ENCODE measurements at places on chromosomes 7 and 10.

DNA sequence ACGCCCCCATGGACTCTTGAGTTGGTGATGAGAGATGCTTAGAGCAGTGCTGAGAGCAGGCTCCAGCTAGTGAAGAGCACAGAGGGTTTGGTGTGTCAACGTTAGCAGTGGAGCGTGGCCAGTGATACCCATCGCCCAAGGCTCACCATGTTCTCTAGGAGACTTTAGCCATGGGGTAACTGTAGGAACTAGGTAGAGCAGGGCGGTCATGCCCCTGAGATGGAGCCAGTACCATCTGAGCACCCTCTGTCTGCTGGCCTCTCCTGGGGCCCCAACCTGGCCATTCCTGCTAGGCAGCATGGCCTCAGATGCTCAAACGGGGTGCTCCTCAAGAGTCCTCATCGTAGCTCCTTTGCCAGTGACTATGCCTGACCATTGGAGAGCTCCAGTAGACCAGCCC is 179.7 kb downstream of the KCND2 start:
- DNase-seq: no peak

GRCh38 chr7:149196705-149197171 is 1.4 kb downstream of the ZNF282 start:
- DNase-seq: no peak

GRCh38 chr10:122461367-122461728 is at the start of gene HTRA1:
HTRA1 (plus strand) TSS chr10:122461553; CDS start chr10:122461653, 100 bp downstream.
- DNase-seq: no peak

DNA sequence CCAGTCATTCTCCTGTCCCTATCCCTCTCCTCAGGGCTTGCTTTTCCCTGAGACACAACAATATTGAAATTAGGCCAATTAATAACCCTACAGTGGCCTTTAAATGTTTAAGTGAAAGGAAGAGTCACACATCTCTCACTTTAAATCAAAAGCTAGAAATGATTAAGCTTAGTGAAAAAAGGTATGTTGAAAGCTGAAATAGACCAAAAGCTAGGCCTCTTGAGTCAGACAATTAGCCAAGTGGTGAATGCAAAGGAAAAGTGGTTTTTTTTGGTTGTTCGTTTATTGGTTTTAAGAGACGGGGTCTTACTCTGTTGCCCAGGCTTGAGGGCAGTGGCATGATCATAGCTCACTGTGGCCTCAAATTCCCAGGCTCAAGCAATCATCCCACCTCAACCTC is 9.7 kb upstream of the ATAD1 start:
- no peak for DNase-seq

DNA sequence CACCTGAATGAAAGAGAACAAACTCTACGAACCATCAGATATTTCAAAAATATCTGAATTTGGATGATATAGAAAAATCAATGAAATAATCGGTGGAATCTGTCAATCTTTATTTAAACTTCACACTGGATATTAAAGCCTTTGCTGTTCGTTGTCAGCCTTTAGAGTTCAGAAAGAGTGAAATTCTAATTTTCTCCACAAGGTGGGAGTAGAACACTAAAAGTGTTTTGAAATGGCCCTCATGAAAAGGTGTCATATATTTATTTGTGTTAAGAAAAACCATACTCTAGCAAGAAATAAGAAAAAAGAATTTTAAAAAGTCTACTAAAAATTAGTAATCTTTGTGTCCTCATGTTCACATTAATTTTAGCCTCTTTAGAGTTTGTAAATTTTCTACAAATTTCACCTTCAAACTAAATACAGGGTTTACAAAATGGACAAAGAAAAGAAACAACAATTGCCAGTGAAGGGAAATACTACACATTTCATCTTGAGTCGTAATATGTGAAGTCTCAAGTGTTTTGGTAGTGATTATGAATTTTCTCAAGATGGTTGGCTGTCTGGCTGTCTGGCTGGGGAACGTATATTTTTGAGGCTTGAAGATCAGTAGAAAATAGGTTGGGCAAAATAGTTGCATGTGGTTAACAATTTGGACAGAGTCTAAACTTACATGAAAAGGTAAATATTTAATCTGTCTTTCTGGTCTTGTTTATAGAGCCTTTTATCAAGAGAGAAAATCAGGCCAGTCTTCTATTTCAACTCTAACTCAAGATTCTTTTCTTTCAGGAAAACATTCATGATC is 43.7 kb downstream of the DNAJB9 start:
- DNase-seq: no peak

- DNase-seq: no peak
Observed at GRCh38 chr10:12980102-12980661, 21.3 kb downstream of the CCDC3 start.

DNA sequence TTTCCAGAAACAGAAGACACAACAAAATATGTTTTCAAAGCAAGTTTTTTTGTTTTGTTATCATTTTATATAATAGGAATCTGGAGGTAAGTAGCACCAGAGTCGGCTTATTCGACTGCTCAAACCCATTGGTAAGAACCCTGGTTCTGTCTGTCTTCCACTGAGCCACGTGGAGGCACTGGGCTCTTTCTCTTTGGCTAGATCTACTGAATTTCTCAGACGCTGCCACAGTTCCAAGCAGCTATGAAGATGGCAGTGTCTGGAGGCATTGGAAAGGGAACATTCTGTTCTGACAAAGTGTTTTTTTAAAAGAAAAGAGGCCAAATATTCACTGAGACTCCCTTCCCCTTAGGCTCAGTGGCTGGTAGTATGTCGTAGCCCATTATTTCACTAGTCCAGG is 338.8 kb downstream of the NRG3 start:
- no peak for DNase-seq

DNA sequence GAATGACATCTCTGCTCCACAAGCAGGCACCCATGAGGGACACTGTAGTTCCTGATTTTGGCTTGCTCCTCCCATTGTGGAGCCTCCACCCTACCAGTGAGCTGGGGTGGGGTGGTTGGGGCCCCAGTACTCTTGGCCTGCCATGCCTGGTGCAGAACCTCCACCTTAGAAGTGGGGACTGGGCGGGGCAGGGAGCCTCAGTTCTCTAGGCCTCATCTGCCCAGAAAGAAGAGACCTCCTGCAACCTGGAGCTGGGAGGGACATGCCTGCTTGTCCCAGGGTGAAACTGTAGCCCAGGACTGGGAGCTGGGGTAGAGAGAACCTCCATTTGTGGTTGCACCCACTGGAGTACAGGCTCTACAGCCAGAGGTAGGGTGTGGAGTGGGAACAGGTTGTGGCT is 14.4 kb downstream of the RAMP3 start:
- DNase-seq: no peak

GRCh38 chr10:65898055-65898454 is 1027.8 kb upstream of the LRRTM3 start:
- DNase-seq: no peak

DNA sequence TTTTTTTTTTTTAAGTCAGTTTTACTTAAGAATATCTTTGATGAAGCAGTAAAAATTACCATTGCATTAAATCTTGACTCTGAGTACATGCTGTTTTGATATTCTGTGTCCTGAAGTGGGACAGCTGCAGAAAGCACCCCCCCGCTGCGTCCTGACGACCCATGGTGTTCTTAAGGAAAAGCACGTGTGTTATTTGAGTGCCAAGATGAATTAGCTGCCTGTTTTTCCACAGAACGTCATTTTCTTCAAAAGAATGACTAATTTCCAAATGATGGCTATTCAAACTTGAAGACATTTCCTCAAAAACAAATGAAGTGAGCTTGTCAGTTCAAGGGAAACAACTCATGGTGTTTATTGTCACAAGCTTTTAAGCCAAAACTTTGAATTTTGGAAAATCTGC is 45.9 kb downstream of the CREM start:
- no peak for DNase-seq

DNA sequence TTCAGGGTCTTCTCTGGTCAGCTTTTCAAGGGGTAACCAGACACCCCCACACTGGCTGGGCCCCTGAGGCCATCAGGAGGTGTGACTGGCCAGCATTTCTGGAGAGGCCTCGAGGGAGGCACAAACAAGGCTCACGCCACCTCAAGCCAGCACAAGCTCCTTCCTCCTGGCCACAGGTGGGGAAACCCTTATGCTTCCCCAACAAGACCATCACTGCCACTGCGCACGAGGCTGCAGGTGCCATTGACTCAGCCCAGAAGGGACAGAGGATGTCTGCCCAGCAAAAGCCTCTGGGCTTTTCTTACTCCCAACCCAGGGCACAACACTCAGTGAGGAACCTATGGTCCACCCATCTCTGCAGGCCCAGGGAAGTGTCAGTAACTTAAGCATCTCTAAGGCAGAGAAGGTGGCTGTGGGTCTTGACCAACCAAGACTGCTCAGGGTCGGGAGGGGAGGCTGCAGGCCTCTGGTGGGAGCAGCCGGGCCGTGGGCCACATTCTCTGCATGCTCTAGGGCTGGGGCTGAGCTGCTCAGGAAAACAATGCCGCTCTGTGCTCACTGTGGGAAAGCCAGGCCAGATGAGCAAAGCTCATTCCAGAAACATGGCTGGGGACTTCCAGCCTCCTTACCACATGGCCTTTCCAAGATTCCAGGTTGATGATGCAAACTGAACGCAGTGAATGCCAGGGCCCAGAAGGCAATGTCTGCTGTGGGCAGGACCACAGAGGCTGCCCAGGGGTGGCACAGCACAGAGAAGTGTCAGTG is 24.2 kb upstream of the RASSF4 start:
- DNase-seq: no peak

DNA sequence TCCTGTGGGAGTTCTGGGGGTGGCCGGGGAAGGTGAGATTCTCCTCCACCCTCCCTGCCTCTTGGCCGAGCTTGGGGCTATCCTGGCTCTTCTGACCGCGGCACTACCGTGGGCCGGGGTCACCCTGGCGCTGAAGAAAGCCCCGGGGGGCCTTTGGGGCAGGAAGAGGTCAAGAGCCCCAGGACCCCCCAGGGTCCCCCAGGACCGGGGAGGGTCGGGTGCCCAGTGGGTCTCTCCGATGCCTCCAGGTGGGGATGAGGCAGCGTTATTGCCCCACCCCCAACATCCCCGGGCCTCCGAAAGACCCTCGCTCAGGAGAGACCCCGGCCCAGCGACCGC is 439 bp upstream of the KNDC1 start:
- no peak for DNase-seq

GRCh38 chr7:67311901-67312300 is 315.3 kb downstream of the TYW1 start:
- DNase-seq: no peak

- DNase-seq: no peak
Observed at GRCh38 chr7:56115852-56116538, at the start of gene NUPR2. NUPR2 (minus strand) TSS chr7:56116417; CDS start chr7:56116314, 103 bp downstream.

DNA sequence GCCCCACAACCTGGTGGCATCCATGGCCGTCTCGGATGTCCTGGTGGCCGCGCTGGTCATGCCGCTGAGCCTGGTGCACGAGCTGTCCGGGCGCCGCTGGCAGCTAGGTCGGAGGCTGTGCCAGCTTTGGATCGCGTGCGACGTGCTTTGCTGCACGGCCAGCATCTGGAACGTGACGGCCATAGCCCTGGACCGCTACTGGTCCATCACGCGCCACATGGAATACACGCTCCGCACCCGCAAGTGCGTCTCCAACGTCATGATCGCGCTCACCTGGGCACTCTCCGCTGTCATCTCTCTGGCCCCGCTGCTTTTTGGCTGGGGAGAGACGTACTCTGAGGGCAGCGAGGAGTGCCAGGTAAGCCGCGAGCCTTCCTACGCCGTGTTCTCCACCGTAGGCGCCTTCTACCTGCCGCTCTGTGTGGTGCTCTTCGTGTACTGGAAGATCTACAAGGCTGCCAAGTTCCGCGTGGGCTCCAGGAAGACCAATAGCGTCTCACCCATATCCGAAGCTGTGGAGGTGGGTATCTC is 1.1 kb downstream of the HTR5A start:
- no peak for DNase-seq

DNA sequence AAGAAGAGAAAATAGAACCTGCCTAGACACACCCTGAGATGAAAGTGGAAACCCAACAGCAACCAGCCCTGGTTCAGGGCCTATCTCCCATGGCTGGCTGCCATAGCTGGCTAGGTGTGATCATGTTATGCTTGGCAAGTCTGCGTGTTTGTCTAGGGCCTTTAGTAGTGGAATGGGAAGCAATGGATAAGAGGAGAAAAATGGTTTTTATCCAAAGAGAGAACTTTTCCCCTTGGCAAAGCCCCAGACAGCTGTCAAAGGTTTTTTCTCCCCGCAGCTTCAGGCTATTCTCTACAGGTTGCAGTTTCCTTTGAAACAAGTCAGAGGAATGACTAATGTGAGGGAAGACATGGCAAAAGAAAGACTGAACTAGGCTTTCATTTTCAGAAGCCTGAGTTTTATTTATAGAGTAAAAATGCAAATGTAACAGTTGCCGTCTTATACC is 161.5 kb downstream of the SEMA3D start:
- no peak for DNase-seq

GRCh38 chr10:69963835-69964710 is 88.6 kb upstream of the MACROH2A2 start:
- no peak for DNase-seq

- DNase-seq: no peak
Observed at GRCh38 chr10:26697922-26698608, 564 bp downstream of the PDSS1 start.

- no peak for DNase-seq
Observed at GRCh38 chr10:132554053-132554990, 16.7 kb downstream of the INPP5A start.

DNA sequence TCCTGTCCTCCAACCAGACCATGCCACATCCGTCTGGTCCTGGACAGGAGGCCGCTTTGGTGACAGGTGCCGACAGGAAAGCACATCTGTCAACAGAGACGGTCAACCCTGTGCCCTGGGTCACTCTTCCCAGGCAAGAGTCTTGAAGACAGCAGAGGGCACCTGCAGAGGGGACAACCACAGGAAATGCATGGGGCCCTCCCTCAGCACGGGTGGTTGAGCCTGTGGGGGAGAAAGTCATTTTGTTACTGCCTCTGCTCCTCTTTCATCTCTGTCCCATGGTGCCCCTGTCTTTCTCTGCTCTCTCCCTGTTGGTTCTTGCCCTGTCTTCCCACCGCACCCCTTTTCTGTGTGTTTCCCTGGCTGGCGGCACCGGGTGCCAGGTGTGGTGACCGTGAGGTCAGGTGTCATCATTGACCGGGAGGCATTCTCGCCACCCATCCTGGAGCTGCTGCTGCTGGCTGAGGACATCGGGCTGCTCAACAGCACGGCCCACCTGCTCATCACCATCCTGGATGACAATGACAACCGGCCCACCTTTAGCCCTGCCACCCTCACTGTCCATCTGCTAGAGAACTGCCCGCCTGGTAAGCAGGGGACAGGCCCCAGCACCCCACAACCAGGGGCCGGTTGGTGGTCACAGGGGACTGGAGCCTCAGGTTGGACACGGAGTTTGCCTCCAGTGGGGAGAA is 17.6 kb upstream of the VSIR start:
- no peak for DNase-seq

GRCh38 chr7:128904381-128905197 is 5.9 kb downstream of the KCP start:
- peak; percentile 9 for DNase-seq

- DNase-seq: no peak
Observed at GRCh38 chr7:23358152-23358674, 59.1 kb downstream of the MALSU1 start.

GRCh38 chr10:35352512-35352911 is 16.2 kb downstream of the CCNY start:
- no peak for DNase-seq

Data from stimulated activated CD4-positive, alpha-beta T cell treated with anti-CD3 and anti-CD28 coated beads, Interleukin-2, amount 100 ng/mL, for 4 hours (primary cell).